ENCODE measurements at places on chromosomes 4 and X.

GRCh38 chr4:2962614-2963174, 512 bp downstream of the NOP14 start:
- DNase-seq: no peak

- DNase-seq: no peak
These were observed 856.6 kb downstream of the CENPC start for GRCh38 chr4:66688674-66689073.

DNA sequence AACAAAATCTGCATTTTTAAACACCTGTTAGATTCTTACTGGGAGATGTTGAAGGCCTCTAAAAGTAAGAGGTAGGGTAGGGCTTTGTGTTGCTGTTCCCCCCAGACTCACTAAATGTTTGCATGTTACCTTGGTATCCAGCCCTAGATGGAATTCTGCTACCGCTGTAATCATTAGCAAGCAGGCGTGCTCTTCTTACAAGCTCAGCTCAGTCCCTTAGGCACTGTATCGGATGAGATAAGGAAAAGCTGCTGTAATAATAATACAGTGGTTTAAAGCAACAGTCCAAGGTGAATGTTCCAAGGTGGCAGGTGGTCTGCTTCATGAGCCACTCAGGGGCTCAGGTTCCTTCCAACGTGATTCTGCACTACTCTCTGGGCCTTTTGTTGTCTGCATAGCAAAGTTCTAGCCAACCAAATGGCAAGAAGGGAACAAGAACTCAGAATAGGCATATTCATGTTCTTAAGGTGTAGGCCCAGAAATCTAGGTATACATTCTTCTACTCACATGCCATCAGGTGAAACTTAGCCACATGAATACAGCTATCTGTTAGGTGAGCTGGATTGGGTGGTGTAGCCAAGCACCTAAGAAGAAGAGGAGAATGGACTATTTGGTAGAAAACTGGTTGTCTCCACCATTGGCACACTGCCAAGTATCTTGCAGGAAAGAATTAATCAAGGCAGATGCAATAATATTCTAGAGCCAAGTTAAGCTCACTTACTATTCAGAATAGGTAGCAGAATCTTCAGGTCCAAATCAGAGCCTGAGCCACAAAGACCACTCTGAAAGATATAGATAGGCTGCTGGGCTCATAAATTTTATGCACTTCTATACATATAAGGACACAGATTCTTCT, 46.0 kb downstream of the COQ2 start:
- DNase-seq: no peak

DNA sequence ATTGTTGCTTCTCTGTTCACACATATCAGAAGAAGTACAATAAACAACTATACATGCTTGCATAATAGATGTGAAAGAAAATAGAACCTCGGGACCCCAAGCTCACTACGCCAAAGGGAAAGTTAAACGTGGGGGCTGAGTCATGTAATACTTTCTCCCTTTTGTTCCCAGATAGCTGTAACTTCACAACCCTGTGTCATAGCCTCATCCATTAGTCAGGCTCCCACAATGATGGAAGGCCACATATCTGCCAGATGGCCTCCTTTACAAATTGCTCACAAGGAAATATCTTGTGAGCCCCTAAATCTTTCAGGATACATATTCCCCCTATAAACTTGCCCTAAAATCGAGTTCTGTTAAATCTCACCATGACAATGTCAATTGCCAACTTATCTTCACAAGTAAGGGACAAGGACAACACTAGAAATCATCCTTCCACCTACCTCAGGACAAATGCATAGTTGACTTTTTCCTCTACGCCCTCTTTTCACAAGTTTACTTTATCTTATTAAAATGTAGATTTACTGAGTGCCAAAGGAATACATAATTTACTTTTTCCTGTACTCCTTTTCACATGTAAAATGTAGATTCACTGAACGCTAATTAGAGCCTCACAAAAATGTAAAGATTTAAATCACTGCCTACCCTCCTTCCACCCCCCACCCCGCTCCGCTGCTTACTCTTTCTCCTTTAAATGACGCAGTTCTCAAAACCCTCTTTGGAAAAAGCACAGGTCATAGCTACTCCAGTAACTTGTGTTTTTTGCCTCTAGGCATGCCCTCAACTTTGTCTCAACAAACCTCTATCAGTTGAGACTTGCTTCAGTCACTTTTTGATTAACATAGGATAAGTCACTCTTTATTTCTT, 477.1 kb downstream of the DTHD1 start:
- DNase-seq: no peak

DNA sequence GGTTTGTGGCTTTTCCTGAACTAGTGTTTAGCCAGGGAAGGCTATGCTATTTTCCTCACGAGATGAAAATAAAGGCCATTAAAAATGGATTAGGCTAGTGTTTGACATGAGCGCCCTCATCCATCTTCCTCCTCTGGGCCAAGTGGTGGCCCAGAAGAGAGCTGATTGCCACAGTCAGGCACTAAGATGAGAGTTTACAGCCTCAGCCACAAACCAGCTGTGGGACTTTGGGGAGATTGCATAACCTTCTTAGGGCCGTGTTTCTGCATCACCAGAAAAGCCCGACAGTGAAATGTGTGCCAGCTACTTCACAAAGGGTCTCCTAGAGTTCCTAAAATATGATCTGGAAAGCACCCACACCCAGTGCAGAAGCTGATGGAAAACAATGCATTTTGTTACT, 42.3 kb upstream of the LNX1 start:
- no peak for DNase-seq

DNA sequence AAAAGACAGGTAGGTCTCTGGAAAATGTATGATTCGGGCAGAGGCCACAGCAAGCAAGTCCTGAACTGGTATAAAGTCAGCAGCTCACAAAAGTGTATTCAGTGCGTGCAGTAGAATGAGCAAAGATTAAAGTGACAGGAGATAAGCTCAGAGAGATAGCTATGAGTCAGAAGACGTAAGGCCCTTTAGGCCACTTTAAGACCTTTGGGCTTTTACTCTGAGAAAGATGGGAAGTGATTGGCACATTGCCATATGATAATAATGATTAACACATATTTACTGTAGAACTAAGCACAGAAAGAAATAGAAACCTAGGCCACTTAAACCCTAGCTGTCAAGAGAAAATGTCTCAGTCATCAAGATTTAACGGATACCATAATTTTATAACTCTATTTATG, 51.7 kb downstream of the TBCK start:
- no peak for DNase-seq

- no peak for DNase-seq
These were observed 85.5 kb upstream of the ACSL1 start for GRCh38 chr4:184911310-184911709.

DNA sequence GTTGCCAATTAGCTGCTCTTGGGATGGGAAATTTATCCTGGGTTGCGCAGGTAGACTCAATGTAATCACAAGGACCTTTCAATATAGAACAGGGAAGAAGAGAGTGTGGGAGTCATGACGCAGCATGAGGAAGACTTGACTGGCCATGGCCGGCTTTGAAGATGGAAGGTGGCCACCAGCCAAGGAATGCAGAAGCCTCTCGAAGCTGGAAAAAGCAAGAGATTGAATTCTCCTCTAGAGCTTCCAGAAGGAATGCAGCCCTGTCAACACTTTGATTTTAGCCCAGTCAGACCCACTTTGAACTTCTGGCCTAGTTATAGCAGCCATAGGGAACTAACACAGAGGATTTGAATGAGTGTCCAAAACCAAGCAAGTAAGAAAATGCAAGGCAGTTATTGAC, 14.7 kb upstream of the SH3KBP1 start:
- DNase-seq: no peak

DNA sequence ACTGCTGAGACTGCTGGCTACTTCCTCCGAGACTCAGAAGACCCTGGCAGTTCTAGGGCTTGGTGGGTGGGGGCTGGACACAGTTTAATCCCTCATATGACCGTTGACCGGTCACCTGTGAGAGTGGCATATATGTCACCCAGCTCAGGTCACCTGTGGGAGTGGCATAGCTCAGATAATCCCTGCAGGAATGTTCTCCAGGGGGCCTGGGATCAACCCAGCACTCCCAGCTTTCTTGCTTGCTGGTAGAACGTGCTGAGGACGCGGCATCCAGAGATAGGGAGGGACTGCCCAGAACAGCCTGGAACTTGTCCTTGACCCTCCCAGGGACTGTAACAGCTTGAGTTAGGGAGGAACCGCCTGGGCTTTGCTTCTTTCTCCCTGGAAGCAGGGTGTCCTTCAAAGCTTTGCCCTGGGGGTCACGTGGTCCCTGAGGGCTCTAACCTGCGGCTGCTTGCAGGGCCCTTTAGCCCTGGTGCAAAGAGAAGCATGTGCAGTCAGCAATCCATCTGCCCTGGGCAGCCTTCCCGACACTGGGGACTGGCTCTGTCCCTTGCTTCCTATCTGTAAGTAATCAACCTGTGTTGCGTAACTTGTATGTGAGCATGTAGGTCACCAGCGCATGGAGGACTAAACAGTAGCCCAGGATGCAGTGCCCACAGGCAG, 55.3 kb downstream of the ZFYVE28 start:
- no peak for DNase-seq
